ENCODE measurements at places on chromosomes 7 and 10.

DNA sequence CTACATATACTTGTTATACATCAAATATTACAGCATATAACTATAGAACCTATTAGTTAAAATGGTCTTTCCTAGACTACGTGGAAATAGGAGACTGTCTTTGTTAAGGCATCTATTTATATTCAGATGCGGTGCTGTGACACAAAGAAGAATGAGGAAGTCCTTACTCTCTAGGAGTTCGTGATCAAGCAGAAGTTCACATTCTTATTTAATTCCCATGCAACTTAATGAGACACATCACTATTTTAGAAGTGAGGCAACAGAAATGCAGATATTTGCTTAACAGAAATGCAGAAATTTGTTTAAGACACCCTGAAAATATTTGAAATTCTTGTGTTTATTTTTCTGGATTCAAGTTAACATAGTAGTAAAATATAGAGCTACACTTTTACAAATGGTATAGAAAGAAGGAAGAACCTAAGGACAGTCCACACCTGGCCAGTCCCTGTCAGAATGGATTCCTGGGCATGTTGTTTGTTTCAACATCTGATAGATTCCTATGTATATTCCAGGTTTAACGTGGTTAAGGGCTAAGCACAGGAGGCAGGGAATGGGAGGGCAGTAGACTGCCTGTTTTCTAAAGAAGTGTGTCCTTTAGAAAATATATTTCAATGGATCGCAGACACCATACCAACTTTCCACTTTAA, 70.6 kb upstream of the NXPH1 start:
- no peak for DNase-seq

DNA sequence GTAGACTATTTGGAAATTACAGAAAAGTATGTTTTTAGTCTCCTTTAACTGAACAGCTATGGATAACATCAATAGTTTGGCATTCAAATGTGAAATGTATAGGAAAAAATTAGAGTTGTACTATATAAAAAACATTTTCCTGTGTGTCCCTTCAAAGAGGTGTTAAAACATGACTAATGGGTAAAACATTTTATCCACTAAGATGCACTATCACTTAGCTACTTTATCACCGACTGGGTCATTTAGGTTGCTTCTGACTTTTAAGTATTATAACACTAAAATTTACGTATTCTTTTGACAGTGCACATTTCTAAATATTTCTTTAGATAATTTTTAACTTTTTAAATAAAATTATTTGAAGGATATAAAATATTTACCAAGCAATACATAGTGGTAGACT, 77.6 kb downstream of the UBE2H start:
- DNase-seq: no peak

DNA sequence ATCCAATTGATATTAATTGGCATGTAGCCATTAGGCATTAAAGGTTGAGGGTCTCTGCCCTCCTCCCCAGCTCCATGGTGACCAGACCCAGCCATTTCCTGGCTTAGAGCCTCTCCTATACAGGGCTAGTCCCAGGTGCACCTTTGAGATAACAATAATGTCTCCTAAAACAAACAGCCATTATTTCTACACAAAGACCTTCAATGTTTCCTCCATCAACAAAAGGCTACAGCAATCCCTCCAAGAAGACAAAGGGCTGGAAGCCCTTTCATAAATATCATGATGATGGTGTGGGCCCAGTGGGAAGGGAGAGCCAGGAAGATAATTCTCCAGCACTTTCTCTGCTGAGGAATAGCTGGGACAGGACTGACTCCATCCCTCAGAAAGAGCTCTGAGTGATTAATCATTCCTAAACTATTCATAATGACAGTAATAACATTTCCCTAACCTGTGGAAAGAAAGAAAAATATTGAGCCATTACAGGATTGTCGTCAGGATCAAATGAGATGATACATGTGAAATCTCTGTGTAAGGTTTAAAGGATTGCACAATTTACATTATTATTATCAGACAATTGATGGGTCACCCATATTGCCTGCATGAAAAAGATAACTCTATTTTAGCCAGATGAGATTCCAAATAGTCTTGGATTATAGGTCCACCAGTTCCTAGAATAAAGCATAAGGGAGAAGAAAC, 10.2 kb downstream of the PKD2L1 start:
- no peak for DNase-seq

DNA sequence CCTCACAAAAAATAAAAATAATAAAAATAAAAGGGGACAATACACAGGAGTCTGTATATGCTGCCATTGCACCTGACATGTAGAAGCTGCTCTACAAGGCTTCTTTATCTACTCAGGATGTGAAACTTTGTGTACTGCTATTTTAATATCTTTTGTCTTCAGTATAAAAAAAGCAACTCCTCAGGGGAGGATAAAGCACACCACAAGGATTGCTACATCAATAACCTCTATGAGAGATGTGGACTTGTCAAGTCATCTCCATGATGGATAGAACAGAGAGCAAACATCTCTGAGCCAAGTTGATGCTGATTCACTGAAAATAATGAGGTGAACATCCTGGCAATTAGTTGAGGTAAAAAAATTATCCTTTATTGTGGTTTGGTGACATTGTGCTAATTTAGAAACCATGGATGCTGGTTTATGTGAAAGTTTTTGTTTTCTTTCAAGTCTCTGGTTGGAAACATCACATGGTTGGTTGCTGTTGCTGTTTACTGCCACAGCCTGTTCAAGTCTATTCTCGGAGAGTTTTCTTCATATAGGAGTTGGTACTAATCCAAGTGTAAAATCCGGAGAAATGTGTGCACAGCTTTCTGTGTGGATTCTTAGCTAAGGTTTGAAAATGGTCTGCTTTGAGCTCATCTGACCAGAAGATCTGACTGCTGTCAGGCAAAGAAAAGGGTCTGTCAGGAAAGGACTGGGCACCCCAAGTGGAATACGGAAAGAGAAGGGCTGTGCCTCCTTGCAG, 1.5 kb upstream of the HECW1 start:
- no peak for DNase-seq

- no peak for DNase-seq
Measured at GRCh38 chr7:26675143-26675887, 189.1 kb downstream of the SKAP2 start.

GRCh38 chr7:107044347-107045194, at the start of gene PRKAR2B:
TSS of gene PRKAR2B (plus strand) at chr7:107044705. CDS start at chr7:107044908, 203 bp downstream.
- peak; percentile 74 for DNase-seq

GRCh38 chr10:77311186-77311585, 326.4 kb downstream of the KCNMA1 start:
- no peak for DNase-seq

DNA sequence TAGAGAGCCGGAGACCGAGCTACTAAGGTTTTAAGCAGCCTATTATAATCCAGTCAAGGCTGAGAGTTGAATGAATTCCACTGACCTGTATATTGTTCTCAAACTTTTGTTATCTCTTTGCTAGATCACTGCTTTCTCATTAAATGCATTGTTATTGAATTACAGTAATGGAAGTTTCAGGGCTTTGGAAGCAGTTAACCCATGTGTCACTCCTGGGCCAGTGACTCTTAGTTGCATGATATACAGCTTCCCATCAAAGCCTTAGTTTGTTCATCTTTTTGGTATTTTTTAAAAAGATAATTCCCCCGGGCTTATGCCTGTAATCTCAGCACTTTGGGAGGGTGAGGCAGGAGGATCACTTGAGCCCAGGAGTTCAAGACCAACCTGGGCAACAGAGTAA, 55.4 kb upstream of the KIAA1217 start:
- DNase-seq: no peak

- DNase-seq: no peak
Measured at GRCh38 chr10:119177708-119178371, 772 bp downstream of the PRDX3 start.

- DNase-seq: no peak
Measured at GRCh38 chr7:77326131-77326530, 90.0 kb downstream of the GSAP start.

GRCh38 chr10:126687121-126687606, 16.7 kb upstream of the C10orf90 start:
- no peak for DNase-seq

GRCh38 chr10:87085537-87085936, 9.1 kb downstream of the GLUD1 start:
- DNase-seq: no peak

GRCh38 chr10:11288302-11288701, 270.6 kb downstream of the CELF2 start:
- DNase-seq: no peak

DNA sequence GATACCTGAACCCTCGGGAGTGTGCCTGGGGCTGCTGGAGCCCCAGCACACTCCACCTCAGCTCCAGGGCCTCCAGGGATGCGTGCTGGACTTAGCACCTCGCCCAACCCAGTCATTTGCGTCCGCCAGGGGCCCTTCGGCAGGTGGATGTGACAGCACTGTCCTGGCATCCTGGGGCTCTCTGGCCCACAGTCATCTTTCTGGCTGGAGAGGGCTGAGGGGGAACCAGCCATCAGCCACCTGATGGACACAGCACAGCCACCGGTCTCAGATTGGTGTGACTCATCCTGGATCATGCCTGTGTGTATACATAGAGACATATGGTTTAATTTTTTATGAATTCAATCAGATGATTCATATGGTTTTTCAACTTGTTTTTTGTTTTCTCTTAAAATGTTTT, 11.1 kb downstream of the ZNF775 start:
- DNase-seq: no peak

- no peak for DNase-seq
Measured at GRCh38 chr10:46091080-46091827, 45.2 kb upstream of the MSMB start.

DNA sequence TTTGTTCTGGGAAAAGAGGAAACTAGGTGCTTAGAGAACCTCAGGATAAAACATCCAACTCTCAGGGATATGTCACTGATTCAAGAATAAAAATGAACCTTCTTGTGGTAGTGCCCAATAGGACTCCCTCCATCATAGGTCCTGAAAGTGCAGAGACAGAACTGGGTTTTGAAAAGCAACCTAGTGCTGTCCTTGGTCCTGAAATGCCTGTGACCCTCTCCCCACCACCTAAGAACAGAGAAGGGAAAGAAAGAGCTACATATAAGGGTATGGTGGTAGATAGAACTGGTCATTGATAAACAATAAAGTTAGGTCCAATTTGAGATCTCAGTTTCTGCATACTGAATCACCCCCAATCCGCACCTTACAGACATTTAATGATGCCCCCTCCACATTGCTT, 953.3 kb downstream of the XPNPEP1 start:
- peak; percentile 0 for DNase-seq

- no peak for DNase-seq
Measured at GRCh38 chr10:87761153-87761552, 56.9 kb downstream of the ATAD1 start.

- DNase-seq: no peak
Measured at GRCh38 chr10:110422548-110422947, 75.2 kb upstream of the DUSP5 start.

DNA sequence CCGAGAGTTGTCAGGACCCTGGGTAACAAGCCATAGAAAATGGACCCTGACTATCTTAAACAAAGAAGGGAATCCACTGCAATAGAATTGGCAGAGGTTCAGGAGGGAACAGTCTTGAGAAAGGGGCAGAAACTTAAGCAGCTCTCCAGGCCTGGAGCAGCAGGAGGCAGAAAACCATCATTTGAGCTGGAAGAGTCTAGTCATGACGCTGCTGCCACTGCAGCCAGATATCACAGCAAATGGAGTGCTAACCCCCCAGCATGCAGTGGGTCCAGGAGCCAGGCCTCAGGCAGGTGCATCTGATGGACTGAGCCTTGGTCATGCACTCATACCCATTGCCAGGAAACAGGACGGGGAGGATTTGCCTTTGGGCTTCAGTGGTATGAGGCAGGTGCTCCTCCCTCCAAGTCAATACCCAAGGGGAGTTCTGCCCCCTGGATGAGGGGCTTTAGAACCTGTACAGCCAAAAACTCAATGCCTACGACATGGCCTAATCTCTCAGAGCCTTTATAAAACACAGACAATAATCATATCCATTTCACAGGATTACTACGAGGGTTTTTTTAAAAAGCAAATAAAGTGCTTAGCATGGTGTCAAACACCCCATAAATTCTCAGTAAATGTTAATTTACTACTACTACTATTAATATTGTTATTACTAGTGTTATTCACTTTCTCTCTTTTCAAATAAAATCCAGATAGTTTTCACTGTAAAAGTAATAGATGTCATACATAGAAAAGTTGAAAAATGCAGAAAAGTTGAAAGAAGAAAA, 30.7 kb downstream of the DUSP5 start:
- no peak for DNase-seq
